ENCODE measurements at places on chromosomes 4 and X. TPM values are rescaled to one million over a fixed set of nuclear protein-coding genes. Genes with fewer than 3 reads are reported as not detected.

Gene PRRG1
- 25.8 TPM for total RNA-seq

Gene ZFP92
- 0.90 TPM for total RNA-seq

Gene COL25A1
- 4.6 TPM for total RNA-seq

Gene NAT8L
- 0.09 TPM for total RNA-seq
